Astrocyte of the cerebellum (primary cell): ENCODE measurements at places on chromosomes 3 and 15.

GRCh38 chr3:54514416-54514815, 392.1 kb downstream of the CACNA2D3 start:
- no peak for DNase-seq

GRCh38 chr3:52857864-52858263, 23.0 kb upstream of the MUSTN1 start:
- no peak for DNase-seq

DNA sequence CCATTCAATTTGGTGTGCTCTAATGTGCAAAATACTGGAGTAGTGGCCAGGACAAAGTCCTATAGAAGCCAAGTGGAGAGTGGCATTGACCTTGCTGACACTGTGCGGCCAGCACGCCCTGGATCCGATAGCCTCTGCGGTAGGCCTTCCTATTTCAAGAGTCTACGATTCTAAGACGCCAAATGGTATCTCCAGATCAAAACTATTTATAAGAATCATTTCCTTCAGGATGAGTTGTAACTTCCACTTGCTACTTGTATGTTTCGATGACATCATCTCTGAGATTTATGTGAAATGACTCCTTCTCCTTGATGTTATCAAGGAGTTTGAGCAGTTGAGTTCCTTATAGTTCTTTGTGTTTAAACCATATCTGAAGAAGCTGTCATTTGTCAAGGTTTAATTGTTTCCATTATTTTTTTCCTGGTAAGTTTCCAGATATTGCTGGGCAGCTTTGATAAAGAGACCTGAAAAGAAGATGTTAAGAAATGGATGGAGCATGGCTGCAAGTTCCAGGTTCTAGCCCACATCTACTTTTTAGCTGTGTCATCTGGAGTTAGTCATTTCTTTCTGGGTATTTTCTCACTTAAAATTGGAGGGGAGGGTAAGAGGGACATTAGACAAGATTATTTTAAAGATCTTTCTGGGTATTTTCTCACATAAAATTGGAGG, 71.8 kb downstream of the TMEM44 start:
- no peak for DNase-seq

- DNase-seq = no peak
These were observed 474.7 kb downstream of the IL5RA start for GRCh38 chr3:2635511-2635910.

DNA sequence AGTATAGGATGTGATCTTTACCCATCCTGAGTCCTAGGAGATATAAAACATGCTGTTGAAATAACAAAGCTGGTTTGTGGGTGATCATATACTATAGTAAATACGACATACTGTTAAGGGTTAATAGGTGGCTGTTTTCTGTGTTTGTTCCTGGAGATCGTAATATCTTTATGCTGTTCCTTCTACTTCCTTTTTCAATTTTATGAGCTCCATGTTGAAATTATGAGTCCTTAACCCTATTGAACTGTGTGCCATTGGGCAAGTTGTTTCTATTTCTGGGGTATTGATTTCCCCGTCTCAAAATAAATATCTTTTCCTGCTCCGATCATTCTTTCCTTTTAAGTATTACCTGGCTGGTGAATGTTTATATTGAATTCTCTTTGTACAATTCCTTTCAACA, 115.1 kb downstream of the LPP start:
- no peak for DNase-seq

GRCh38 chr3:52791366-52791765, 3.2 kb upstream of the ITIH3 start:
- DNase-seq = no peak

- no peak for DNase-seq
These were observed 156.0 kb upstream of the TRIM42 start for GRCh38 chr3:140521751-140522445.

DNA sequence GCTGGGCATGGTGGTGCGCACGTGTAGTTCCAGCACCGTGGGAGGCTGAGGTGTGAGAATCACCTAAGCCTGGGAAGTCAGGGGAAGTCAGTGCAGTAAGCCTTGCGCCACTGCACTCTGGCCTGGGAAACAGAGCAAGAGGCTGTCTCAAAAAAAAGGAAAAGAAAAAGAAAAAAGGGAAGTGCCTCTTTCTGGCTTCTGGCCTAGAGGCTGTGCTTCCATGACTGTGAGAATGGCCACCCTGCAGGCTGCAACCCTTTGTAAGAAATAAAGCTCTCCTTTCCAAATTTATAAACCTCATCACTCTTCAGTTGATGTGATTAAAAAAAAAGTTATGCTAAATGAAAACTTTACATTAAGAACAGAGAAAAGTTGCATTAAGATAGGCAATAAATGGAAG, 774.3 kb downstream of the TUSC7 start:
- no peak for DNase-seq

- no peak for DNase-seq
These were observed 3.2 kb downstream of the ALAS1 start for GRCh38 chr3:52200981-52201679.

- DNase-seq = no peak
These were observed 12.4 kb downstream of the BMF start for GRCh38 chr15:40096094-40096891.

DNA sequence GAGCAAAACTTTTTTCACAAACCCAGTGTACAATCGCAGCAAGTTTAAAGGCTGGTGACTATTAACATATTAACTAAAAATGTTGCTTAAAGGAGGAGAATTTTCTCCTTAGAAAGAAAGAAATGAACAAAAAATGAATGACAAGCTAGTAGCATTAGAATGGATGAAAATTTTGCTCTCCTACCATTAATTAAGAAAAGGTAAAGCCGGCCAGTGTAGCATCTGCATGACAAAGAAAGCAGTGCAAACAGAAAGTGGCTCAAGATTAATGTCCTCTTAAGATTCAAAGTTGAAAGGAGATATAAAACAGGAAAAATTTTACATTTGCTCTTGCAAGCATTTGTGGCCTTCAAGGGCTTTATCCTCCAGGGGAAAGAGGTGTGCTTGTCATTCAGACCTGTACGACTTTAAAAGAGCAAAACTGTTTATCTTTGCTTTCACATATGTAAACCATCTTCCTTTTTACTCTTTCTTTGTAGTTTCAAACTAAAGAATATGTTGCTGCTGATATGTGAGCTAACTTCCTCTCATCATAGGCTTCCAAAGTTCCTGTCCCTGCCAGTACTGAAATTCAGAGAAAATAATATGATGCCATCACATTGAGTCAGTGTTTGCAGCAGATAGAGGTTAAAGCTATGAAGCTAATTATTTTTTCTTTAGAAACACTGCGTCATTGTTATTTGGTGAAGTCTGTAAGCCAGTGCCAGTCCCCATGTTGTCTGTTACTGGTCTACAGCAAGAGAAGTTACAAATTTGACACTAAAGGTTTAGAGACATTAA, 439.1 kb upstream of the GRM7 start:
- DNase-seq = no peak

GRCh38 chr3:149186219-149186618, 35.4 kb downstream of the CP start:
- no peak for DNase-seq

DNA sequence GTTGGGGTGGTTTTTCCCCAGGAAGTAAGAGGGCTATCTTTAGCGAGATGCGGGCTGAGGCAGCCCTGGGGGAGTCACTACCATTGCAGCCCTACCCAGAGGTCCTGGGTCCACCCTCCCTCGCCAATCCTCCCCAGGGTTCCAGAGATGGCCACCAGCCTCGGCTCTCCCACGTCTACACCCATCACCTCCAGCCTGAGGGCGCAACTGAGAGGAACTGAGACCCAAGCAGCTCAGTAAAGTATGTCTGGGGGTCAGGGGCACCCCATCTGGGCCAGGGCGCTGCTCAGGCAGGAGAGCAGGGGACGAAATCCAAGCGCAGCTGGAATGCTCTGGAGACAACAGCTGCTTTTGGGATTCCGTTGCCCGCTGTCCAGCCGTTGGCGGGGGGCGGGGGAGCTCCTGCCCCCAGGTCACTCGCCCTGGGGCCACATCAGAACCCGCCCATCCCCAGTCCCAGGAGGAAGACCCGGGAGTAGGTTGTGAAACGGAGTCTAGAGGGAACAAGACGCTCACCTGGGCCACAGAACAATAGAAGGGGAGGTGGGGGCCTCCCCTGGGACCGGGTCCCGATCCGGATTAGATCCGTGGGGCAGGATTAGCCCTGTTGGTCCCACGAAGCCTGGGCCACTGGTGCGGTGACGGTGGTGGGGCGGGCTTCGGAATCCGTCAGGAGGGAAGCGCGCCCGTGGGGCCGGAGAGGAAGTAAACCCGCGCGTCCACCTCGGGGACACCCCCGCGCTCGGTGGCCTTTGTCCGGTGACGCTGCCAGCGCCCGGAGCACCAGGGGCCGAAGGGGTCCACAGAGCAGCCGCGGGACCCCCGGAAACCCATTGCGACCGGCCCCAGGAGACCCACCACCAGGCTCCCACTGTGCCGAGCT, 1.4 kb upstream of the NDUFAF3 start:
- DNase-seq = no peak

DNA sequence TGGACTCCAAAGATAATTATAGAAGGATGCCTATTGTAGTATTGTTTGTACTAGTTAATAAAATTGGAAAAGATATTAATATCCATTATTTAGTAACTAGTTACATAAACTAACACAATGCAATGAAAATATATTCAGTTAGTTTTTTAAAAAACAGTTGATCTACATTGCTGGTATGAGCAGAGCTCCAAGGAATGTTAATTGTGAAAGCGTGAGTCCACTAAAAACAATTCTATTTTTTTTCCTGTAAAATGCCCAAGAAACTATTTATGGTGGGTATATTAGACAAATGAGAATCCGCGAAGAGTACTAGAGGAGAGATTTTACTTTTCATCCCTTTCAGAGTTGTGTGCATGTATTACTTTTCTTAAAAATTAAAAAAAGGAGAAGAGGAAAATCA, 104.3 kb downstream of the MCTP2 start:
- no peak for DNase-seq

DNA sequence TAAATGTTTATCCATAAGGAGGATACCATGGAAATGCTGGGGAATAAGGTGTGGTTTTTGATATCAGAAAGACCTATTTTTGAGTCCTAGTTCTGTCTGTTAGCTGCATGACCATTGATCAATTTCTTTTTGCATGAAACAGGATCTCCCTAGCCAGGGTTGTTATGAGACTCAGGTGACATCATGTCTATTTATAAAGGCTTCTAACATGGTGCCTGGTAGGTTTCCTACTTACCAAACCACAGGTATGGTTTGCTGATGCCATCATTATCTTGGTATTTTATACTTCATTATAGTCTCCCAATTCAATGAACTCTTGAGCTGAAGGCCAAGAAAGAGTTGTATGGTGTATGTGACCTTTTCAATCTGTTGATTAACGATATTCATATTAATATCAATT, 144.0 kb downstream of the CLSTN2 start:
- no peak for DNase-seq

GRCh38 chr3:86744051-86744450, 246.9 kb downstream of the VGLL3 start:
- DNase-seq = no peak

DNA sequence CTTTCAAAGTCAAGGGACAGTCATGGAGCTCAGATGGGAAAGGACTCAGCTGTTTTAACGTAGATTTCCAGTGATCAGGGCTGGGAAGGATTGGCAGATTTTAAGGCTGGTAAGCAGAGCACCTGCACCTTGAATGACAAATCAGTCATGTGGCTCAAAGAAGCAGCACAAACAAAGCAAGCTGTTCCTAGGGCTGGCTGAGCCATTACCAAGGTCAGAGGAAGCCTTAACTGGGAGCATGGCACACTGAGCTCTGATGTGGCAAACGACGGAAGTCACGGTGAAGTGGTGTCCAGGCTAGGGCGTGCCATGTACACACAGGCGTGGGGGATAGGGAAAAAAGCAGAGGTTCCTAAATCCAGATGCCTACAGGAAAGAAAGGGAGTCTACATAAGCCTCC, 84.6 kb upstream of the PFN2 start:
- DNase-seq = no peak

- DNase-seq = no peak
These were observed 20.5 kb downstream of the RBP2 start for GRCh38 chr3:139455855-139456254.

DNA sequence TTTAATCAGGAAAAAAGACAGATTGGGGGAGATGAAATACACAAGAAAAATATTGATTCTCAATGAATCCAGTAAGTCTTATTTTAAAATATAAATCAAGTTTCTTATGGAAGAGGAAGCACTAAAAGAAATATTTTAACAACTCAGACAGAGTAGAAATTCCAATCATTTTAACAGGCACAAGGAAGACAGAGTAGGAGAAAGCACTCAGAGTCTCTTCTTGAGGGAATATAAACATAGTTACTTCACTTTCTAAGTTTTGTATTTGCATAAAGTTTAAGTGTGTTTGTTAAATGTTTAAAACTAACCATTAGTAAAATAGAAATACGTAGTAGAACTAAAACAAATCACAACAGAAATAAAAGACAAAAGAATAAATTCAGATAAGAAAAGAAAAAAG, 24.5 kb upstream of the RTP4 start:
- no peak for DNase-seq

- DNase-seq = no peak
These were observed 38.4 kb upstream of the TERB2 start for GRCh38 chr15:44918136-44918535.

DNA sequence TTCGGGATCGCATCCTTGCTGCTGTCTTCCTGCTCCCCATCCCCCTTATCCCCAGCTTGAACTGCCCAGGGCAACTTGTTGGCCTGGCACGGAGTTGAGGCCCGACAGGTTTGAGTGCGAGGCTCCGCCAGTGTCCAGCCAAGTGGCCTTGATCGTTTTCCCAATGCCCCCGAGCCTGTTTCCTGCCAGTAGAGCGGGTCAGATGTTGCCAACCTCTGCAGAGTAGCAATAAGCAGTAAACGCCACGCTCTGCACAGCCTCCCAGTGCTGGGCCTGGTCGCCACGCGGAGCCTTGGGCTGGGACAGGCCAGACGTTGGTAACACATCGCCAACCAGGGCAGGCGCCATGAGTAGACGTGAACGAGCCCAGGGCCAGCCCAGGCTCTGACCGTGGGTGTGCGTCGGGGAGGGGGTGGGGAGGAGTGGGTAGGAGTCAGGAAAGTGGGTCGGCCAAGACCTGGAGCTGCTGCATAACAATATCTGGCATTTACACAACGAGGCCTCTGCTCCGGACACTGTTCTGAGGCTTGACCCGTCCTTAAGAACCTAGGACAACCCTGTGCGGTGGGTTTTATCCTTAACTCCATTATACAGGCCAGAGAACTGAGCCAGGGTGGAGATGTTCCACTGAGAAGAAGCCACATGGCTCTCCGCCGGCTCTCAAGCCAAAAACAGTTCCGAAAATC, 444 bp upstream of the ABHD14A start:
- DNase-seq = no peak
